ENCODE measurements at places on chromosomes 2 and 18. TPM values are rescaled to one million over a fixed set of nuclear protein-coding genes. Genes with fewer than 3 reads are reported as not detected.

The CGREF1 gene
- 7.0 TPM for total RNA-seq

The SCN3A gene
- 0.30 TPM for total RNA-seq

The DSG1 gene
- not detected for total RNA-seq

The SLC38A11 gene
- not detected for total RNA-seq

- peaks cover 3% of the 10 kb centered on the region for H3K4me1 ChIP-seq
- DNase-seq: no peak
- no peak overlapping the region for H3K4me3 ChIP-seq
- H3K36me3 ChIP-seq: no peaks in the 10 kb centered on the region
These were observed 5.3 kb upstream of the ITPRID2 start for GRCh38 chr2:181886192-181886591.

DNA sequence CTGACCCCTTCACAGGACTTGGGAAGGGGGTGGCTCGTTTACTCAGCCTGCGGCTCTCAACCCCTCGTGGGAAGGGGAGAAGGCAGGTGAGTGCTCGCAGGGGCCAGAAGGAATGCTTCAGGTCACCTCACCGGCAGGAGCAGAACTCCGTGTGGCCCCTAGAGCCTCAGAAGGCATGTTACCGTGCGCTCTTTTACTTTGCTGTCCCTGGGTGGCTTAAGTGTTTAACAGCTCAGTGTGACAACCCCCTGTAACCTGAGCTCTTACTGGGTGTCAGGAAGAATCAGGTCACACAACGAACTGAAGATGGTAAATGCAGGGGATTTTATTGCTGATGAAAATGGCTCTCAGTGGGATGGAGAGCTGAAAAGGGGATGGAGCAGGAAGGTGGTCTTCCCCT, 1235.4 kb downstream of the LRP1B start:
- no peaks in the 10 kb centered on the region for H3K4me1 ChIP-seq
- DNase-seq: no peak
- no peaks in the 10 kb centered on the region for H3K36me3 ChIP-seq
- no peaks in the 10 kb centered on the region for H3K27me3 ChIP-seq

- no peak overlapping the region for H3K27ac ChIP-seq
- no peaks in the 10 kb centered on the region for H3K4me1 ChIP-seq
- no peak for DNase-seq
- no peaks in the 10 kb centered on the region for H3K27me3 ChIP-seq
- H3K36me3 ChIP-seq: no peaks in the 10 kb centered on the region
- H3K4me3 ChIP-seq: no peak overlapping the region
These were observed 155.5 kb downstream of the ZFP36L2 start for GRCh38 chr2:43070676-43071502.
